HFF-Myc (cell line): ENCODE measurements at places on chromosomes 3 and 15.

- DNase-seq, result no peak
Observed at GRCh38 chr3:127710155-127710941, 37.6 kb downstream of the ABTB1 start.

- no peak for DNase-seq
Observed at GRCh38 chr15:61175024-61175423, 54.1 kb downstream of the RORA start.

DNA sequence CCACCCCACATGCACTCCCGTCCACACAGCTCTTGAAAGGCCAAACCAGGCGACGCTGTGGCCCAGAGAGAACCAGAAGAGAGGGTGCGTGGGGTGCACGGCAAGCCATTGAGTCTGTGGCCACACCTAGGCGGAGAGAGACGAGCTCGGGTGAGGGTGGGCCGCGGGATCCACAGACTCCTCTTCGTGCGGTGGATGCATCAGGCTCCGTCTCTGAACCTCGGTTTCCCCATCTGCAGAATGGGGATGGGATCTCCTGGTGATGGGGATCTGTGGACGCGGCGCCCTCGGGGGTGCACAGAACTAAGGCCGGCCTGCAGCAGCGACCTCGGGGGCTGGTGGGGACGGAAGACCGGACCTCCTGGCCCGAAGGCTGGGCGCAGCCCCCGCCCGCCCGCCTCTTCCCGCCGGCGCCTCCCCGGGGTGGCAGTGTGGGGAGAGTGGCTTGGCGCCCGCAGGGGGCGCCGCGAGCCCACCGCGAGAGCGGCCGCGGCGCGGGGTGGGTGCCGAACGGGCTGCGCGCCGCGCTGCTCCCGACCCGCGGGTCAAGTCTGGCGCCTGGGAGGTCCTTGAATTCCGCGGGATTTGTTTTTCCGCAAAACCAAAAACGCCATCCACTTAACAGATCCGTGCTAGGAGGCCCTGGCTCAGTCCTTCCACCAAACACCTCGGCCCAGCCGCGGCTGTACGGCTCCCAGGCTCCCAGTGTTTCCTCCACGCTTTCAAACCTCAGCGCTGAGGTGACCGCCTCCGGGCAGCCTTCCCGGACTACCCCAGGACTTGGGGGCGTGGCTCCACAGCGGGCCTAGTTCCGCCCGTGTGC is 13.2 kb upstream of the ADPGK start:
- no peak for DNase-seq

GRCh38 chr15:63037976-63038720 is 4.4 kb upstream of the TPM1 start:
- no peak for DNase-seq

- DNase-seq, result no peak
Observed at GRCh38 chr15:34297059-34297458, 40.5 kb downstream of the SLC12A6 start.

DNA sequence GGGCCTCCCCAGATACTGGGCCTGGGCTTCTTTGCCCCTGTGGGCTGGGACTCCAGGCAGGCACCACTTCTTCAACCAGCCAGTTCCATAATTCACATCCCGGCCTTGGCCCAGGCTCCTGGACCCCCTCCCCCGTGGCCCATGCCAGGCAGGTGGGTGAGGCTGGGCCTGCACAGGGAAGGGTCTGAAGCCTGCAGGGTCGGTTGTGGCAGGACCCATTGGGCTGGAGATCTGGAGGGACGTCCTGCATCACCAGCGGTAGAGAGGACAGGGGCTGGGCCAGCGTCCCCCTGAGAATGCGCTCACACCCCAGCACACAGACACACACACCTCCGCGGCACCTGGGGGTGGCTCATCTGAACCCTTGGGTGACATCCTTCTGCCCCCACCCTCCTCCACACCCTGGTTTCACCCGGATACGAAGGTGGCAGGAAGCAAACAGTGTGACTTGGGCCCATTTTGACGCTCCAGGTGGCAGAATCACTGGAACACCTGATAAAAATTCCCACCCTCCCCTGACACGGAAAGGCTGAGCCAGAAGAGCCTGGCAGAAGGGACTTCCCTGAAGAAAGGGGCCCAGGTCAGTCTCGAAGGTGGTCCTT is 15.4 kb downstream of the ZDHHC19 start:
- no peak for DNase-seq

DNA sequence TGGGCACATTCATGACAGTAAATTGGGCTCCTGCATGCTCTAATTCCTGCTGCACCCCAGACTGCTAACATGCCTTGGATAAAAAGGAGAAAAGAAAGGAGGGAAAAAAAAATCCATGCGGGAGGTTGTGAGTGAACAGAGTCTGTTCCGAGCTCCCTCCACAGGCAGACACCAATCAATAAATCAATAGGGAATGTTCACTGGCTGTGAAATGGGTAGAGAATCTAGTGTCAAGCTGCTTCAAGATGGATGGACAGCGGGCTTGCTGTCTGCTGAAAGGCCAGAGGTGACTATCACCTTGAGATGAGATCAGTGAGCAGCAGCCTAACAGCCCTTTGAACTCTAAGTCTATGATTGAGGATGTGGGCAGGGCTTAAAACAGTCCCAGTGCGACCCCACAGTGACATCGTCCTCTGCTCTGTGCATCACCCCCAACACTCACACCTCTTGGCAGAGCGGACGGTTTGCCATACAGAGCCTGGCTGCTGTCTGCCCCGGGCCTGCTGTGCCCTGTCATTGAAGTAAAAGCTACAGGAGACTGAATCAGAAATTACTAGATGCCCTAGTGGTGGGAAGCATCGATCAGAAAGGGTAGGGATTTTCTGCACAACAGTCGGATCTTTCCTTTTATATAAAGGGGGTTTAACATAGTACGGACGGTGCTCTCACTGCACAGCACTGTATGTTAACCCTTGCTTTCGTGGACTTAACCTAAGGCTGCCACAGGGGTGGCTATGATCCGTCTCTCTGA is 247.9 kb upstream of the ONECUT1 start:
- no peak for DNase-seq

DNA sequence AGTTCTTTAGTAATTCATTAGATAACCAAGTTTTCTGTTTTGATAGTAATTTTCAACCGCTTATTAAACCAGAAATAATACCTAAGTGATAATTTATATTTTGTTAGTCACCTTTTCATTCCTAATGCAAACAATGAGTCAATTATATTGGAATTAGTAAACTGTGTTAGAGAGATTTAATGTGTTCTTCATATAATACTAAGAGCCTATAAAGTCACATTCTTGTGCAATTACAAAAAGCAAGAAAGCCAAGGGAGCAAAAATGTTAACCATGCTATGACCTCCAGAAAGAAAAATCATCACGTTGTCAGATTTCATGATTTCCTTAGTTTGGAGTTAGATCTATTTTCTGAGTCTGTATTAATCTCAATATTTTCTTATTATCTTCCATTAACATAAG is 108.8 kb upstream of the SAMMSON start:
- no peak for DNase-seq

GRCh38 chr15:49313650-49314049 is 109.4 kb upstream of the FGF7 start:
- peak; percentile 60 for DNase-seq

- no peak for DNase-seq
Observed at GRCh38 chr3:46921871-46922271, 44.4 kb downstream of the PTH1R start.

DNA sequence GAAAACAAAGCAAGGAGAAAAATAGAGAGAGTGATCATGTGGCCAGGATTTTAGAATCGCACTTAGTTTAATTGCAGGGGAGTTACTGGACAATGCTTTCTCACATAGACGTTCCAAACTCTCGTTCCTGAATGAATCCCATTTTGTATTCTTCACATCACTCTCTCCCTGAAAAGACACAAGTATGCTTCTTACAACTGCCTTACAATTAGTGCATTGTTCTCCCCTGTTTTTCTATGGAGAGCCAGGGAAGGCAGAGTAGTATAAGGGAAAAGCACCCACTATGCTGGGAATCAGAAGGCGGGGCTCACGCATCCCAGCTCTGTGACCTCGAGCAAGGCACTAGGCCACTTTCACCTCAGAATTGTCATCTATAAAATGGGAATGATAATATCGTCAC is 14.4 kb downstream of the TMOD2 start:
- DNase-seq, result no peak

DNA sequence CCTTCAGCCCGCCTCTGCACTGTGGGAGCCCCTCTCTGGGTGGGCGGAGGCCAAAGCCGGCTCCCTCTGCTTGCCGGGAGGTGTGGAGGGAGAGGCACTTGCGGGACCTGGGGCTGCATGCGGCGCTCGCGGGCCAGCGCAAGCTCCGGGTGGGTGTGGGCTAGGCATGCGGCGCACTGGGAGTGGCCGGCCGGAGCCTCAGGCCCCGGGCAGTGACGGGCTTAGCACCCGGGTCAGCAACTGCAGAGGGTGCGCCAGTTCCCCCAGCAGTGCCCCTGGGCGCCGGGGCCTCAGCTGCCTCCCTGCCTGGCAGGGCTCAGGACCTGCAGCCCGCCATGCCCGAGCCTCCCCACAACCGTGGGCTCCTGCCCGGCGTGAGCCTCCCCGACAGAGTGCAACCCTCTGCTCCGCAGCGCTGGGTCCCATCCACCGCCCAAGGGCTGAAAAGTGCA is 98.9 kb upstream of the POU1F1 start:
- DNase-seq, result no peak

GRCh38 chr15:45906230-45906629 is 271.4 kb downstream of the SQOR start:
- DNase-seq, result no peak

- DNase-seq, result no peak
Observed at GRCh38 chr3:51988286-51989146, 5.2 kb downstream of the ACY1 start.

DNA sequence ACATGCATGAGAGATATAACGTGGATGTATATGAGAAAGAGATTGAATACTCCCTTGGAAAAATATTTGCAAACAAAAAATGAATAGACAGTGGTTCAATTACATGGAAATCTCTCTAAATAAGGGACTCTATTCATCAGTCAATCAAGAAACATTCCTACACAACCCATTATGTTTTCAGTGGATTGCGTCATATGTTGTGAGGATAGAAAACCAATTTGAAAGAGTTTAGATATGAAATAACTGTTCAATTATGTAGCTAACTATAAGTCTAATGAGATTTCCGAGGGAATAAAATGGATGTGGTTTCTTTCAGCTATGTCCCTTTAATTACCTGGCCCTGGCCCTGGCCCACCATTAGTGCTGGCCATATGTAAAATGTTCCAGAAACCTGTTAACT is 86.7 kb upstream of the TMCO5A start:
- no peak for DNase-seq

- no peak for DNase-seq
Observed at GRCh38 chr3:195548987-195549386, 5.9 kb upstream of the PPP1R2 start.

DNA sequence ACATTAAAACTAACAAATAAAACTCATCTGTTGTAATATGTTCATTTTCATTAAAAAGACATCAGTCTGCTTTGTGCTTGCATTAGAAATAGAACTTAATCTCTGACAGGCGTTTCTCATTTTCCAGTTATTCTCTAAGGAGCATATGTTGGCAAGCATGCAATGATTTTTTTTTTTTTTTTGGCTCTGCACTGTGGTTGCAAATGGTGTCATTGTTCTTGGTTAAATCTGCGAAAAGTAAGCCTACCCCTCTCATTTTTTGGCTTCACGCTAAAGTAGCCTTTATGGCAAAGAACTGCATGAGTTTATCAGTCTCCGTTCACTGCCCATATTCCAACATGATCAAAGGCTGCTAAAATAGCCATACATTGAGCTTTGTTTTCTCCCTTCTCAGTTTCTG is 403.2 kb downstream of the MECOM start:
- no peak for DNase-seq

DNA sequence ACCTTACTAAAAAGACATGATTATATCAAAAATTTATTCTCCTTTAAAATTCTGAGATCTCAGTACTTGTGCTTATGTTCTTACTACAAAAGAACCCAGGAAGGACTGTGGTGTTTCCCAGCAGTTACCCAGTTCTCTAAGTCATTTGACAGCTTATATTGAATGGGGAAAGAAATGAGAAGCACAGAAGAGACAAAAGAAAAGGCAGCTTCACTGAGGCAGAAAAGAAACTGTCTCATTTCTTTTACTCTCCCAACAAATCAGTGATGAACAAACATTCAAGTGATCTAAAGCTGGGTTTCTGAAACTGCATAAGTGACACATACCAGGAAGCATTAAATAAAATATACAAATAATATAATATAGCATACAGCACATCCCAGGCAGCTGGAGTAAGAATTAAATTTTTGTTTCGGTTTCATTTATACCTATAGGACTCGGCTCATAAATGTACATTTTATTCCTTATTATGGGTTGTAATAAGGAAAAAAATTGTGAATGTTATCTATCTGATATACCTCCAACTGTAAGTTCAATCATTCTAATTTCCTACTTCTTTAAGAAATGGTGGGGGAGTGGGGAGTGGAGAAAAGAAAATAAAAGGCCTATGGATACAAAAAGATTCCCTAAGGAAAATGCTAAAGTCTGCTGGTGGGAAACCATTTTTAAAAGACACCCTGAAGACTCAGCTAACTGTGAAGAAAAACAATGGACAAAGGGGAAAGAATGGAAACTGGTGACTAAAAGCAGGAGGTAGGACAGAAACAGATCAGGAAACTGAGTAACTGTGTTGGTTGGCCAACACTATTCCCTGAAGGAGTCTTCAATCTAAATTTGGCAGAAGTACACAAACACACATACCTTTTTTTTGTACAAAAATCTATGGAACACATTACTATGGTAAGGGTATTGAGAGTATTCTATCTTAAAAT is 156.8 kb downstream of the TBC1D5 start:
- no peak for DNase-seq

GRCh38 chr15:83766339-83766738 is 112.4 kb downstream of the ADAMTSL3 start:
- DNase-seq, result no peak

GRCh38 chr3:156729460-156730179 is 55.2 kb downstream of the TIPARP start:
- no peak for DNase-seq

DNA sequence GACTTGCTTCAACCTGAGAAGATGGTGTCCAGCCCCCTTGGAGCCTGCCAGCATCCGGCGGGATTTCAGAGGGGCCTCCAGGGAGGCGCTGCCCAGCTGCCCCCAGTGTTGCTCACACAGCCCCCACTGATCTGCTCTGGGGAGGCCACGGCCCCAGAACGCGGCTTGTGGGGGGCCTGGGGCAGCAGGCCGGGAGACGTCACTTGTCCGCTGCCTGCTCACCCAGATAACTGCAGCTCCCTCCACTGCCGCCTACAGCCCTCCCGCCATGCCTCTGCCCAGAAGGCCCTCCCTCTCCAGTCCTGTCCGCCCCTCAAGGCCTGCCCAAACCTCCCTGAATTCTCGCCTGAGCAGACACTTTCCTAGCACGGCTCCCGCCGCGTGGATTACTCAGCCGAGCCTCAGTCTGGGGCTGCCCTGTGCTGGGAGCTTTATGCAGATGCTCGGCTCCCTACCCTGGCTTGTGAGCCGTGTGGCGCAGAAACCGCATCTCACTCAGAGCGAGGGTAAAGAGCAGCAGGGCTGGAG is 17.2 kb upstream of the ADIPOQ start:
- no peak for DNase-seq

- peak; percentile 7 for DNase-seq
Observed at GRCh38 chr3:11944052-11944673, 60.0 kb upstream of the SYN2 start.

- DNase-seq, result no peak
Observed at GRCh38 chr15:65793818-65794104, 1.7 kb upstream of the DENND4A start.
